ENCODE measurements at places on chromosomes 13 and 19. TPM values are rescaled to one million over a fixed set of nuclear protein-coding genes. Genes with fewer than 3 reads are reported as not detected.
A peak's percentile ranks its signal among the peaks of the same experiment; 100 is the strongest.

- no peak for DNase-seq
Measured at GRCh38 chr13:26440111-26440510, 117.4 kb upstream of the WASF3 start.

GRCh38 chr19:14370169-14370939, 10.9 kb upstream of the ADGRE5 start:
- no peak for DNase-seq

LILRB1 gene
- not detected for total RNA-seq

DNA sequence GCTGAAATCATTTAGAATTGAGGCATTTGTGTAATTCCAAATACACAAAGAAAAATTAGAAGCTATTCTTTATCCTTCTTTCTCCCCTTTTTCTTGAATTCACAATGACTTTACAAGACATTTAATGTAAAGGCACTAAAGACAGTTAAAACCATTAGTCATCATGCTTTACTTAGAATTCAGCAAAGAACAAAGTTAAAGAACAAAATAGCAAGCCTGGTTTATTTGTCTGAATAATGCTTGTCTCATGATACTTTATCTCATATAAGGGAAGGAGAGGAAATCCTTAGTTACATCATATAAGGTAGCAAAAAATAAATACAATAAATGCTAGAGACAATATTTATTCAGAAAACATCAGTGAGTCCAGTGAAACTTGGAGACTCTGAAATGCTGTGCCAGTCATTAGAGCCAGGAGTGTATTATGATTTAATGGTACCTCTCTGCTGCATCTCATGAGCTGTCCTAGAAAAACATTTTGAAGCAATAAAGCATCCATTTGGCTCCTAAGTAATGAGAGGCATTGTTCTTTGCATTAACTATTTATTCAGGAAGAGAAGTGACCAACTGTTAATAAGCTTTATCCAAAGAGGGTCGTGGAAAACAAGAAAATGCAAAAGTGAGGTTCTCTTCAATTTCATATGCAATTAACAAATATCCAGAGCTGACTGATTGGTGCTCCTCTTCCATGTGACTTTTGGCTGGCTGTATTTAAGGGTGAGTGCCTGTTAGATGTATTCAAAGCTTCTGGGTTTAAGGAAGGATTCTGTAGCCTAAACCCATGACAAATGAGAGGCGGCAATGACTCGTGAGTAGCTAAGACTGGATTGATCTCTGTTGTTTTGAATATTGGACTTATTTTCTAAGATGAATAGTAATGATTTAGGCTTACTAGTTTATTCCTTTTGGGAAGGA, 105.0 kb downstream of the DGKH start:
- no peak for DNase-seq

DNA sequence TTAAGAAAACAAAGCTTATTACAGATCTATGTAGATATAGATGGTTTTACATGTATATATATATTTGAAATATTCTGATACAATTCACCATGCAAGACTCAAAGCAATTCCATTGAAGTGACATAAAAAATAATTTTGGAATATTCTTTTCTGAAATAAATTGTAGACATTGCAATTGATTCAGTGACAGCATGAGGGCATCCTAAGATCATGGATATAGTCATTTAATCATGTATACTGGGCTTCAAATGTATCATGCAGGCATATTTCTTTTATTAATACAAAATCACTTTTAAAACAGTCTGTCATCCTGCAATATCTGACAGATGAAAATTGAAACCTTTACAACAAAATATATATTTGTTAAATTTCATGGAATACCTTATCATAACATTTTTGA, 286.7 kb upstream of the SLITRK6 start:
- DNase-seq = no peak

- DNase-seq = no peak
Measured at GRCh38 chr19:13856497-13856896, 20.4 kb upstream of the NANOS3 start.

DNA sequence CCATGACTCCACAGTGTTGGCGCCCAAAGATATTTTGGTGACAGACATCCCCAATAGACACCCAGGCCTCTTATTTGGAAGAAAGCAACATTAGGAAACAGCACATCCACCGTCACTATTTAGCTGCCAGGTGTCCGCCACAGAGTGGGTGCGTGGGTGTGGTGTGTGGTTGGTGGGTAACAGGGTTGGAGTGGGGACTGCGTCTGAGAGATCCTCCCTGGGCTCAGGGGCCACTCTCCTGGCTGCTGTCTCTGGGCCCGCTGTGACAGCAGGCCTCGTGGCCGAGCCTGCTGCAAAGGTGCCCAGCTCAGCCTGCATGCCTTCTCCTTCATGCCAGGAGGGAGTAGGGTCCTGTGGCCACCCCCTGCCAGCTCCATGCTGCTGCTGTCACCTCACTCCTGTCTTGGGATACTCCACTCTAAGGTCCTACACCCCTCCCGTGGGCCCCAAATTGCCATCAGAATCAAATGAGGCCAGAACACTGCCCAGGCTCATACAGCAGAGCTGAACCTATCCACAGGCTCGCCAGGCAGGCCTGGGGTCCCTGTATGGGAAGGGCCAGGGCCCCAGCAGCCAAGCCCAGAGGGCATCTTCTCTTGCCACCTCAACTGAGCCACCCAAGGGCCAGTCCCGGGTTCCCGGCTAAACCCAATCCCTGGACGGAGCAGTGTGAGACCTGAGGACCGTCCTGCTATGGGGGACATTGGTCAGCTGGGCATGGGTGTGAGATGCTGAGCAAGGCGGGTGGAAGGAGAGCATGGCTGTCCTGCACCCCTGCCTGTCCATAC, 24.7 kb upstream of the TIMM44 start:
- DNase-seq = no peak

- no peak for DNase-seq
Measured at GRCh38 chr19:46726551-46726950, 9.6 kb upstream of the PRKD2 start.

DNA sequence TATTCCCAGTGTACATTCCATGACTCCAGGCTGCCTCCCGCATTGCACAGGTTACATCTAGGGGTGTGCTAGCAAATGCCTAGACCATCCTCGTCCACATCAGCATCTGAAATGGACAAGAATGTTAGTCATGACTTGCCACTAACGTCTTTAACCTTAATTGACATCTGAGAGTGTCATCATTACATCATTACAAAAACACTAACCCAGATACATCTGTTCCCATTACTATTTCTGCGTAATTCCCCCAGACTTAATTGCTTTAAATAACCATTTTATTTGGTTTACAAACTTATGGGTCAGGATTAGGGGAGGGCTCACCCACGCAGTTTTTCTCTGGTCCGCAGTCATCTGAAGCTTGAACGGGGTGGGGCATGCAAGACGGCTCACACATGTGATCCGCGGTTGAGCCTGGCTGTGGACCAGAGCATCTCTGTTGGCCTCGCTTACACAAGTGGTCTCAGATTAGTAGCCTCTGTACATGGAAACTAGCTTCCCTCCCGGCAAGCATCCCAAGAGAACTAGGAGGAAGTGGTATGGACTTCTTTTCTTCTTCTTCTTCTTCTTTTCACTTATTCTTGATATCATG, 15.9 kb downstream of the KL start:
- no peak for DNase-seq

GRCh38 chr19:39701291-39701690, 3.0 kb upstream of the LGALS14 start:
- DNase-seq = no peak

- no peak for DNase-seq
Measured at GRCh38 chr13:25468325-25469168, 96.8 kb downstream of the ATP8A2 start.

- no peak for DNase-seq
Measured at GRCh38 chr13:45592758-45593157, 22.8 kb downstream of the ERICH6B start.

GRCh38 chr19:28864024-28864503, 348.9 kb downstream of the UQCRFS1 start:
- DNase-seq = no peak

BEST2 gene
- not detected for total RNA-seq

- peak; percentile 32 for DNase-seq
Measured at GRCh38 chr19:17107546-17108452, 32.2 kb downstream of the MYO9B start.

DNA sequence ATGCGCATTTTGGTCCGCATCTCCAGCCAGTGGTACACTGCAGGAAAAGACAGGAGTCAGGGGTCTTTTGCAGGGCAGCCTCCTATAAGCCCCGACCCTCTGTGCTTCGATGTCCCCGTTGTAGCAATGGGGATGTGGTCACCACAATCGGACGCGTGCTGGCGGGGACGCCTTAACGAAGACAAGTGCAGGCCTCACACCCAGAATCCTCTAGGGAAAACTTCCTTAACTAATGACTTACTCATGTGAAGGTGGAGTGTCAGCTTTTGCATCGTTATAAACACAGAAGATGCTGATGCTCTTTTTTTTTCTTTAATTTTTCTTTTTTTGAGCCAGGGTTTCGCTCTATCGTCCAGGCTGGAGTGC, 22.1 kb downstream of the VASP start:
- DNase-seq = no peak

RELB gene
- 40.2 TPM for total RNA-seq

GRCh38 chr19:1567116-1567847, 843 bp downstream of the MEX3D start:
- no peak for DNase-seq

GRCh38 chr19:43224855-43225253, 19.4 kb upstream of the PSG4 start:
- DNase-seq = no peak

- no peak for DNase-seq
Measured at GRCh38 chr13:94713561-94714182, 1.3 kb upstream of the SOX21 start.

DNA sequence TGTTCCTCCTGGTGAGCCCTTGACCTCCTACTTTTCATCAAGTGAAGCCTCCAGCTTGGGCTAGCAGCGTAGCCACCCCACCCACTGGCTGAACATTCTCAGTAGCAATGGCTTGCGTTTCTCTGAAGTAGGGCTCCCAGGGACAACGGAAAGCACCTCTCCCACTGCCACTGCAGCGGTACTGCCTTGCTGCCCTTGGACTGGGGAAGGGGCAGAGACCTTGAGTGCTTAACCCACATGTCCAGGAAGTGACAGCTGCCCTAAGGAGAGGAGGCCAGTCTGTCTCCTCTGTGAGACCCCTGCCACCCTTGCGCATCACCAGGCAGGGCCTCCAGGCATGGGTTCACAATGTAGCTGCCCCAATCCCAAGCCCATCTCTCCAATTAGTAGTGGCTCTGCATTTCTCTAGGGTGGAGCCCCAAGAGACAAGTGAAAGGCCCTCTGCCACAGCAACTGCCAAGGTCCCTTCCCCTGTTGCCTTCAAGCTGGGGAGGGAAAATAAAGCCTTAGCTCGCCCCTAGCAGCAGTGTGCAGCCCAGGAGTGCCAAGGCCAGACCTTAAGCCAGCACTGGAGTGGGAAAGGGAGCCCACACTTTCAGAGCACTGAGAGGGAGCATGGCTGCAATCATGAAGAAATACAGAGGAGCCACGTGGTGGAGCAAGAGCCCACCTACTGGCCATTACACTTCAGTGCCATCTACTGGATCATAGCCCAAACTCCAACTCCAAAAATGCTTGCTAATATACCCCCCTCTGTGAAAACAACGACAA, 175.9 kb upstream of the TRPC4 start:
- DNase-seq = no peak

POLRMT gene
- 37.9 TPM for total RNA-seq

GRCh38 chr19:29674374-29675119, 9.3 kb downstream of the PLEKHF1 start:
- no peak for DNase-seq

OVOL3 gene
- not detected for total RNA-seq

ICAM4 gene
- total RNA-seq = not detected

CEACAM21 gene
- not detected for total RNA-seq

MAMSTR gene
- total RNA-seq = 0.72 TPM
